ENCODE measurements at places on chromosomes 4 and X.

- DNase-seq = no peak
Measured at GRCh38 chr4:184807256-184807655, 18.5 kb downstream of the ACSL1 start.

GRCh38 chr4:123043013-123043412, 120.6 kb upstream of the NUDT6 start:
- no peak for DNase-seq

DNA sequence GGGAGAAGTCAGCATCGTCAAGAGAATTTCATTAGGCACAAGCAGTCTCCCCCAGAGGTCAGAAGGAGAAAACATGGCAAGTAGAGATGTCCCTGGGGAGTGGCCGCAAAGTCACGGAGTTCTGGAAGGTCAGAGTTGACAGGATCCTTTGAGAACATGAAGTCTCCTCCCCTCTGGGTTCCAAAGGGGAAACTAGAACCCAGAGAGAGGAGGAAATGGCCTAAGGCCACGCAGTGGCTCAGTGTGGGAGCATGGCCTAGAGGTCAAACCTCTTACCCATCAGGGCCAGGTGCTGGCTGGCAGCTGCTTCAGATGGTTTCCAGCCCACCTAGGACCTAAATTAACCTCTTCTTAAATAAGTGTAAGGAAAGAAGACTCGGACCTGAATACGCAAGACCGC, 884 bp downstream of the IDH3G start:
- DNase-seq = peak; percentile 37

DNA sequence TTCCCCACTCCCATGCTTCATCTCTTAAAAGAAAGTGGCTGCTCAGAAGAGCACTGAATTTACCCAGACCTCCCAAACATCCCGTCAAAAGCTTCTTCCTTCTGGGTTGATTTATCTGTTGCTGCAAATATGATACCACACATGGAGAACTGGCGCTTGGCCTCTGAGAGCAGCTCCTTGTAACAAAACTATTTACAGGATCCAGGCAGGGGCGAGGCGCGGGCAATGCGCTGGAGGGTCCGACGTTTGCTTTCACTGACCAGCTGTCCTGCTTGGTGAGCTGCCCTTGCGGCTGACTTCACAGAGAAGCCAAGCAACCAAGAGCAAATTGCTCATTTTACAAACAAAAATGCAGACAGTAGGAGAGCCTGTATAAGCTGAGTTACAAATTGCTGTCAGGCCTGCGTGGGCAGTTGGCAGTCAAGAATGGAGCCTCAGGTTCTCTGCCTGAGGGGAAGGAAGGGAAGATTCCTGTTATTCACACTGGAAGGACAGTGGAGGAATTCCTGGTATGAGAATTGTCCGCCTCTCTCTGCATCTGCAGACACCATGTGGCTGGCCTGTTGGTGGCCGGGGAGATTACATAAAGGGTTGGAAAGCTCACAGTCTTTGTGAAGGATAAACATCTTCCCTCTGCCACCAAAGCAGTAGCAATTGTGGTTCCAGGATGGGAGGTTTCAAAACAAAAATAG, 192.2 kb upstream of the LEF1 start:
- no peak for DNase-seq

- no peak for DNase-seq
Measured at GRCh38 chr4:5973486-5974220, 44.6 kb downstream of the C4orf50 start.

DNA sequence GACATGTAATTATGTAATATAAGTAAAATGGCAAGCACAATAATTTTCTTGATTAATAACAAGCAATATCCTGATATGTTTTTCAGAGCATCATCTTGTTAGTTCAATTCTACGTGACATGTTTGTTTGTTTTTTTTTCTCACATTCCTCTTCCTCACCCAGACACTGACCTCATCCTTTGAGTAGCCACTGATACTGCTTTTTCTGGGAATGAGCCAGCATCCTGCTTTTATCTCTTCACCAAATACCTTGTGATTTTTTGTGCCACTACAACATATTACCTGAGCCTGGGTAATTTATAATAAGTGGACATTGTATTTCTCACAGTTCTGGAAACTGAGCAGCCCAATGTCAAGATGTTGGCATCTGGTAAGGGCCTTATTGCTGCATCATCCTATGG, 484.0 kb downstream of the NAF1 start:
- no peak for DNase-seq

GRCh38 chr4:67438975-67439374, 106.3 kb downstream of the CENPC start:
- DNase-seq = no peak

GRCh38 chrX:38403834-38404233, 51.4 kb downstream of the OTC start:
- no peak for DNase-seq

GRCh38 chrX:19198473-19198872, 76.2 kb upstream of the ADGRG2 start:
- no peak for DNase-seq

DNA sequence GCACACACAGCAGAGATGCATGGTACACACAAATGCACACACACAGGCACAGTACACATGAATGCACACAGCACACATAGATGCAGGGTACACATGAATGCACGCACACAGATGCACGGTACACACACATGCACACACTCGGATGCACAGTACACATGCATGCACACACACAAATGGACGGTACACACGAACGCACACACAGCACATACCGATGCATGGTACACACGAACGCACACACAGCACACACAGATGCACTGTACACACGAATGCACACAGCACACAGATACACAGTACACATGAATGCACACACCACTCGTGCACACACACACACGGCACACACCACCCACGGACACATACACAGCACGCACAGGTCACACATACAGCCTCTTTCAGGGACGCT, 43.8 kb upstream of the CPLX1 start:
- no peak for DNase-seq

DNA sequence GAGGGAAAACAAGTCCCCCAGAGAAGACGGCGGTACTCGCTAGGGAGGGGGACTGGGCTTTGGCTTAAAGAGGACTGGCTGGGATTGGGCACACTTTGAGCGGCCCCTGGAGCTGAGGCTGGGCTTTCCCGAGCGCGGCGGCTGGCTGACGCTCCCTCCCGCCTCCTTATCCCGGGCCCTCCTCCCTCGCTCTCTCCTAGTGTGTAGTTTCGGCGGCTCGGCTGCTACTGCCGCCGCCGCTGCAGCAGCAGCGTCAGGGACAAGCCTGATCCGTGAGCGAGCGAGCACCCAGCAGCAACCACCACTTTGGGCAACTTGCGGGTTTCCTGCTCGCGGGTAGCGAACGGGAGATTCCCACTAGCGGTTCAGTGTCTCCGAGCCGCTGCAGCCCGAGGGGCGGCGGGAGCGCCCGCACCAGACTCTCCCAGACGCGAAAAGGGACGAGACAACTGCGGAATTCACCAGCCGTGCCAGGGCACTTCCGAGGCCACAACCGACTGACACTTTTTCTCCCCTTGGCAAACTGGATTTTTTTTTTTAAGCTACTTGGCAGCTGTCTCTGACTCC, 632 bp upstream of the PCDH7 start:
- peak; percentile 34 for DNase-seq

- DNase-seq = no peak
Measured at GRCh38 chr4:94926936-94927335, 169.2 kb downstream of the BMPR1B start.

DNA sequence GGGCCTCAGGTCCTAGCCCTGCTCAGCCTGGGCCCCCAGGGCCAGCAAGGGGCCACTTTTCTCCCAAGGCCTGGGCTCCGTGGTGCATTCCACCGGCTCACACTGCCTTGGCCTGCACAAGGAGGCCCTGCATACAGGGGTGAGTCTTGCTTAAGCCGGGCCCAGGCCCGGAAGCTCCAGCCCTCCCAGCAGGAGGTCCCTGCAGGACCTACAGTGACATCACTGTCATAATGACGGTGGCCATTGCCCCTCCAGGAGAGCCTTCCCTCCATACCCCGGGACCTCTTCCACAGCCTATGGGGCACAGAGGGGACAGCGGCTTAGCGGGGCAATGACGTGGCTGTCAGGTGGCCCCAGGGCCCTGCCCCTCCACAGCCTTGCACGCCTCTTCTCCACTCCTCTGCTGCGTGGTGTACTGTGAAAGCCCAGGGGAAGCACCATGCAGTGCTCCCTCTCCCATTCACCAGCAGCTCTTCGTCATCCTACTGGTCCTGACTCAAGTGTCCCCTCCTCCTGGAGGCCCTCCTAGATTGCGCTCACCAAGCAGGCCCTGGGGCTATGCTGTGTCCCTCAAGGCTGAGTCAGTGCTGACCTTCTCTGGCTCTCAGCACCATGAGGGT, 32.3 kb upstream of the AFAP1 start:
- peak; percentile 67 for DNase-seq

DNA sequence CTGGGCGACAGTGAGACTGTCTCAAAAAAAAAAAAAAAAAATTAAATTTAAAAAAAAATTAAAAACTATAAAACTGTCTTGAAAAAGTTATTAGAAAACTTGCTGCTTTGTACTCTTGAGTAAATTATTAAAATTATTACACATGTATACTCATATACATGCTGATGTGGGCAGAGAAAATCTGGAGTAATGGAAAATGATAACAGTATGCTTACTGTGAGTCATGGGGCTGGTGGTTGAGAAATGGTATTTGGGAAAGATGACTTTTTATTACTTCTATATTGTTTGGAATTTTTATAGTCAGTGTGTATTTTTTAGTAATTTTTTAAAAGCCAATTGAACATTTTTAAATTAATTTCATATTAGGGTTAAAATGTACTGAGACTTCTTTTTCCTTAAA, 7.5 kb downstream of the YY2 start:
- DNase-seq = no peak

- DNase-seq = no peak
Measured at GRCh38 chrX:74431797-74432196, 10.5 kb downstream of the SLC16A2 start.

DNA sequence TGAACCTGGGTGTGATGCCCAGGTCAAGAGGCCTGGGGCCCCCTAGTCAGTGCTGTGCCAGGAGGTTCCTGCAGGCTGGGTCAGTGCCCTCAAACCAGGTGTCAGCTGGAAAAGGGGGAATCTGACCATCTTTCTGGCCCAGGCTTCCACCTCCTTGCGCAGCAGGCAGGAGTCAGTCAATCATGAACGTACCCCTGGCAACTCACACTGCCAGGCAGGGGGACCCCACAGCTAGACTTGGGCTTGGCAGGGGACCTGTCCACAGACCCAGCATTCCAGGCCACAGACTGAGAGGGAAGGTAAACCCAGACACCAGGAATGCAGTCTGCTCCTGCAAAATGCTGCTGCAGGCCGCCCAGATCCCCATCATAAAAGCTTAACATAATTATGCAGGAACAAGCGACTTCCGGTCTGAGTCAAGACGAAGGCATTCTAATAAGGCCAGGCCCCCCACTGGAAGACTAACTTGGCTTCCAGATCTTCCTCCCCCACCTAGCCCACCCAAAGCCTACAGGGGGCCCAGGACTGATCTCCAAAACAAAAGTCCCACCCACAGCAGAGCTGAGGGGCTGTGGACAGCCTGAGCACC, 156.3 kb downstream of the BCOR start:
- DNase-seq = no peak

DNA sequence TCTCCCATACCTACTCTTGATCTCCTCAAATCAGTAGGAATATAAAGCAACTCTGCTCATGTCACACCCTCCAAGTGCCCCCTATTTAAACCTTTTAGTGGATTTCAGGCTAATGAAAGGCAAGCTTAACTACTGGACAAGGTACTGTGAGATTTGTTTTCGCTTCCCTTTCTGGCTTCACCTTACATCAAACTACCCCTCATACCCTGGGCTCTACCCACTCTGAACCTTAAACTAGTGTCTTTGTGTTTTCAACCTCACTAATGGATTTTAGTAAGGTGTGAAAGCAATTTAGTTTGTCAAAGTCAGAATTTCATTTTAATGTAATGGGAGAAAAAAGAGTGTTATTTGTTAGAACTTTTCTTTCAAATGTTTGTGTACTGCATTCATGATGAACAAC, 291.7 kb downstream of the INPP4B start:
- DNase-seq = no peak

DNA sequence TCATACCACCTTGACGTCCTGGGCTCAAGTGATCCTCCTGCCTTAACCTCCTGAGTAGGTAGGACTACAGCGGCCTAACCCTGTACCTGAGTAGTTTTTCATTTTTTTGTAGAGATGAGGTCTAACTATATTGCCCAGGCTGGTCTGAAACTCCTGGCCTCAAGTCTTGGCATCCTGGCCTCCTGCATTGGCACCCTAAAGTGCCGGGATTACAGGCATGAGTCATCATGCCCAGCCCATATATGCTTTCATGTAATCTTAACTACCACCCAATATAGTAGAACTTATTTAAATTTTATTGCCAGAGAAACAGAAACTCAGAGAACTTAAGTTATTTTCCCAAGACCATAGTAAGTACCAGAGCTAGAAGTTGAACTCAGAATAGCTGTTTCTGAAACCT, 27.1 kb downstream of the AFM start:
- DNase-seq = no peak

Measured in mucosa of descending colon (tissue), 3 donors.